ENCODE measurements at places on chromosomes 6 and 20. TPM values are rescaled to one million over a fixed set of nuclear protein-coding genes. Genes with fewer than 3 reads are reported as not detected.

Gene THEMIS
- not detected for total RNA-seq

Gene SPATA25
- 0.76 TPM for total RNA-seq

Gene CGA
- total RNA-seq, result not detected

Gene MYMX
- total RNA-seq, result not detected

Gene CYP39A1
- total RNA-seq, result 8.4 TPM

Gene SMLR1
- not detected for total RNA-seq

Gene SIRPD
- not detected for total RNA-seq

Gene C6orf58
- not detected for total RNA-seq

Gene ELOVL4
- total RNA-seq, result 12.3 TPM

Gene PI3
- total RNA-seq, result 0.32 TPM

Gene NR2E1
- not detected for total RNA-seq

Gene RIPOR3
- total RNA-seq, result 0.76 TPM

Gene OR2H1
- not detected for total RNA-seq

Measured in articular chondrocyte of knee joint (primary cell).